ENCODE measurements at places on chromosomes 16 and 17.

GRCh38 chr17:75588596-75589011 lies 1.0 kb downstream of the MYO15B start:
- DNase-seq, result no peak

DNA sequence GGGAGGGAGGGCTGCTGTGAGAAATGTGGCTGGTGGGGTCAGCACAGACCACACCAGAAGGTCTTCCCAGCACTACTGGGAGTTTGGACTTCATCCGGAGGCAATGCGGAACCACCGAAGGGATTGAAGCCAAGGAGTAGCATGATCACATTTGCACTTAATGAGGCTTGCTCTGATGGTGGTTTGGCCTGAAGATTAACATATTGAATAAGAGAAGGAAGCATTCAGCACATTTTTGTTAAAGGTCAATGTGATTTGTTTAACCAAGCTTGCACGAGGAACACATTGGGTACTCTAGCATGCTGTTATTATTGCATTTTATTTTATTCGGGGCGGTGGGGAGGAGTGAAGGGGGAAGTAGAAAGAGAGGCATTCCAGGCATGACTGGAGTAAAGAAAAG lies 378.6 kb downstream of the UTP18 start:
- DNase-seq, result no peak

GRCh38 chr17:60127068-60128064 lies 22.4 kb upstream of the CA4 start:
- DNase-seq, result no peak

DNA sequence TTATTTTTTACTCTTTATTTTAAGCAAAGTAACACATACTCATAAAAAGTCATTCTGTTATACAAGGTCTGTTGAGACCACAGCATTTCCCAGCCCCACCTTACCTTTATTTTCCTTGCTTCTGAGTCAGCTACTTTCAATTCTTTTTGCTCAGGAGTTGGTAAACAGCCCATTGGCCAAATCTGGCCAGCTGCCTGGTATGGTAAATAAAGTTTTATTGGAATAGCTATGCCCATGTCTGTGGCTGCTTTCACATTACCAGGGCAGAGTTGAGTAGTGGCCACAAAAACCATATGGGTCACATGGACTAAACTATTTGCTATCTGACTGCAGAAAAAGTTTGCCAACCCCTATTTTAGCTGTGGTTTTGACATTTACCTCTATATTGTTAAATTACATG lies 3.4 kb upstream of the NSRP1 start:
- DNase-seq, result peak; percentile 88

- no peak for DNase-seq
These were observed 23.6 kb downstream of the CNTROB start for GRCh38 chr17:7955414-7956227.

- DNase-seq, result no peak
These were observed 4.3 kb downstream of the TSR3 start for GRCh38 chr16:1347286-1347855.

DNA sequence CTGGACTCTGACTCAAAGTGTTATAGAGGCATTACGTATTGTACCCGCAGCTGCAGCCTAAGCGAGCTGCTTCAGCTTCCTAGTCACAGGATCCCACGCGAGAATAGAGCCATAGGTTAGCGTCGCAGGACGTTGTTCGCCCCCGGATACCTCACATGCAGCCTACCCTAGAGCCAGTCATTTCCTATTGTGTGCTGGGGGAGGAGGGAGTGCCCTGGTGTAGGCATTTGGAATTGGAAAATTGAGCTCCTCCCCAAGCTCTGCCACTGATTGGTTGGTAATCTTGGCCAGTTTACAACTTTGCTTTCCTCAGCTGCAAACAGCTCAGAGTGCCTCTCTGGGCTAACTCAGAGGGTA lies 530 bp downstream of the NAA60 start:
- DNase-seq, result no peak

Data from MM.1S (cell line).